ENCODE measurements at places on chromosomes 7 and 10.

GRCh38 chr10:101297901-101298486 is 56.0 kb upstream of the BTRC start:
- DNase-seq, result peak; percentile 72

DNA sequence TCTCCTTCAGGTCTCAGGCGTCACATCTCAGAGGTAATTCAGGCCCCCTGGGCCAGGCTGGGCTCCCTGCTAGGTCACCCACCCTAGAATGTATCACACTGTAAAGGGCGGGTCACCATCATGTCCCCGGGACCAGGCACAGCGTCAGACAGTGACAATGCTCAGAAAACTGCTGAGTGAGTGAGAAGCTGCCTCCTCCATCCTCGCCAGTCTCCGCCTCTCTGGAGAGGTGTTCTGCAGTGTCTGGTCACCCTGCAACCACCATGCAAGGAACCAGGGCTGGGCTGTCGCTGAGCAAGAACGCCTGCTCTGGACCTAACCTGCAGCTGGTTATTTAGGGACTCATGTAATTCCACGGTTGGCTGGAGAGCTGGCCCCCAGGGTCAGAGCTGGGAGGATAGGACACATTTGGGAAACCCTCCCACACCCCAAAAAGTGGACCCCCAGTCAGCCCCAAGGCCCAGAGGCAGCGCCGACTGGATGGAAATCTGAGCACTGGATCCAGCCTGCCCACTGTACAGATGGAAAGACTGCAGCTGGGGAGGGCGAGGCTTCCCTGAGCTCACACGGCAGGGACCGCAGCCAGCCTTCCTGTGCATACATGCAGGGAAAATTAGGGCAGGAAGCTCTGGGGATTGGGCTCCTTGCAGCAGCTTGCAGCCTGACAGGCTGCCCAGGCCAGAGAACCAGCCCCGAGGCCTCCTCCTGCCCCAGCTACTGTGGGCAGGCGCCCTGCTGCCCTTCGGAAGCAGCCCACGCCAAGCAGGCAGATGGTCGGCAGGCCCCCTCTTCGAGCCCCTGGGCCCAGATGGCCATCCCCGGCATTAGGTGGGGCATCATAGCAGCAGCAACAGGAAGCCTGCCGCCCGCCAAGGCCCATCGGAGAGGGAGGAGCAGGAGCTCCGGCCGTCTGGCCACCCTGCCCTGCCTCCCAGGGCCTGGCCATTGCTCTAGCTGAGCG is 105.4 kb upstream of the ZMIZ1 start:
- DNase-seq, result no peak

DNA sequence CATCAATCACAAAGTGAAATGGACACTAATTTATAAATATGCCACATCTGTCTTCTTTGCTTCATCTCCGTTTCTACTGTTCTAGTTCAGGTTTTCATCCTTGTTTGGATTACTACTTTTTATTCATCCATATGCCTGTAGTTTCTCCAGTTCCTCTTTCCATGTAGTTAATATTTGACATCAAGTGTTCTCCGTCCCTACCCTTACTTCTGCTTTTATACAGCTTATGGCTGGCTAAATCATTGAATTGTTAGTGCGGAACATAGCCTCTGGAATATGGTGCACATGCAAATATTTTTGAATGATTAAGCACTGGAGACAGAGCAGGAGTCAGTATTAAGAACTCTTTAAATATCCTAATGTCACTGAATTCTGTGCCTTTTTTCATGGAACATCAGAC is 230.0 kb upstream of the PPP1R3A start:
- DNase-seq, result no peak

DNA sequence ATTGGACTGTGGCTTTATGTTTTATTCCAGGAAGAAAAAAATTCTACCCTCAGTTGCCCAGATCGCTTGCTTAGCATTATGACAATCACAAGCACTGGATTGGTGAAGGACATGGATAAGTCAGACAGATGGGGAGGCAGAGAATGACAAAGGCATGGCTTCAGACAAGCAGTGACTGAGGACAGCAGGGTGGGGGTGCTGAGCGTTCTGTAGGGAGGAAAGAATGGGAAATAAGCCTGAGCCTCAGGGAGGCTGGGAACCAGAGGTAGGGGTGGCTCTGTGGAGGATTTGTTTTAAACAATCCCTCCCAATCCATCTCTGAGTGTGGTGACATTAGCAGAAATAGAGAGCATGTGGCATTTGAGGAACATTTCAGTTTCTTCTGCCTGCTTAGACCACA is 896.9 kb downstream of the CCSER2 start:
- DNase-seq, result no peak

GRCh38 chr7:90680484-90680883 is 84.4 kb downstream of the CDK14 start:
- no peak for DNase-seq

DNA sequence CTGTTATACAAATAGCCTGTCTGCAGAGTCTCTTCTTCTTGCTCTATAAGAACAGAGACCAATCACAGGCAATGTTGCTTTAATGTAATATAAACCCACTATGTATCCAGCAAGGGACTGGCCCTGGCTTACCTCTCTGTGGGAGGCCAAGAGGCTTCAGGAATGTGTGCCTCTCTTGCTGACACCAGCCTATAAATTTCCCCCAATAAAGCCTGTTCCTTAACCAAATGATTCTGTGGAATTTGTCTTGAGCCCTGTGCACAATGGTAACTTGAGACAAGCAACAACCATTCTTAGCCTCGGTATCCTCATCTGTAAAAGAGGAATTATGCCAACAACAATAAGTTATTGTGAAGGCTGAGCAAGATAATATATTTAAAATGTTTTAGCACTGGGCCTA is 563.7 kb downstream of the GRM8 start:
- no peak for DNase-seq

DNA sequence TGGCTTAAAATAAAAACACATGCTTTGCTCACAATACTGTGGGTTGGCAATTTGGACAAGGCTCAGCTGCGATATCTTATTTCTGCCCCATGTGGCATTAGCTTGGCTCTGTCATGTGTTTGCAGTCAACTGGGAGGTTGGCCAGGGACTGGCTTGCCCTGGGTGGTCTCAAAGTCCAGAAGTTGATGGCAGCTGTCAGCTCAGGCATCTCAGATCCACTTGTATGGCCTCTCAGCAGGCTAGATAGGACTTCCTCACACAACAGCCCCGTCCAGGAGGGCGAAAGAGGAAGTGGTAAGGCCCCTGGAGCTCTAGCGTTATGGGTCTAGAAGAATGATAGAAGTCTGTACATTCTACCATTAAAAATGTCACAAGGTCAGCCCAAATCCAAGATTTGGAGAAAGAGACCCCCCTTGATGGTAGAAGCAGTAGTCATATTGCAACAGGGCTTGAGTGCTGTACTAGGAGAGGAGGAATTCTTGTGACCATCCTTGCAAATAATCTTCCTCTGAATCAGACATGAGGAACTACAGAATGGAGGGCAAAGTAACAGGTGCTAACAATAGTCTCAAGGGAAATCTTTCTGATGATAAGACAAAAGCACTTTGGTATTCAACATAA is 166.2 kb downstream of the FAM107B start:
- DNase-seq, result no peak

DNA sequence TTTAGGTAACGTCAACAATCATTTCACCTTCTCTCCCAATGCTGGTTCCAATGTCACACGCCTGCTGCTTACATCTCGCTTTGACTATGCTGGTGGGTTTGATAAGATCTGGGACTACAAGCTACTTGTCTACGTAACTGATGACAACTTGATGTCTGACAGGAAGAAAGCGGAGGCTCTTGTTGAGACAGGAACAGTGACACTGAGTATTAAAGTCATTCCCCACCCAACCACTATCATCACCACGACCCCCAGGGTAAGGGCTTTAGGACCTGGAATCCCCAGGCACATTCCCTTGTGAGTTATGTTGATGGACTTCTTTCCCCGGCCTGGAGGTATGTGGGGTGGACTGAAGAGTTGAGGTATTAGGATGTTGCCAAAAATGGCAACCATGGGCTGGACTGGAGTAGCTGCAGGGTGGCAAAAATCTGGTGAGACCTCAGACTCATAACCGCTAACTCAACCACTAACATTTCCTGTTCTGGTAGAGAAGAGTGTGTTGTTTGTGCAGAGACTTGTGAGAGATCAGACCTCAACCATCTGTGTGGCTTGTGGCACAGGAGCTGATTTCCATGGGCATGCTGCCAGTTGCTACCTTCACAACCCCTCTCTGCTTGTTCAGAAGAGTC is 59.2 kb downstream of the CDHR3 start:
- DNase-seq, result peak; percentile 42

GRCh38 chr10:106957823-106958588 is 206.5 kb downstream of the SORCS1 start:
- DNase-seq, result no peak

DNA sequence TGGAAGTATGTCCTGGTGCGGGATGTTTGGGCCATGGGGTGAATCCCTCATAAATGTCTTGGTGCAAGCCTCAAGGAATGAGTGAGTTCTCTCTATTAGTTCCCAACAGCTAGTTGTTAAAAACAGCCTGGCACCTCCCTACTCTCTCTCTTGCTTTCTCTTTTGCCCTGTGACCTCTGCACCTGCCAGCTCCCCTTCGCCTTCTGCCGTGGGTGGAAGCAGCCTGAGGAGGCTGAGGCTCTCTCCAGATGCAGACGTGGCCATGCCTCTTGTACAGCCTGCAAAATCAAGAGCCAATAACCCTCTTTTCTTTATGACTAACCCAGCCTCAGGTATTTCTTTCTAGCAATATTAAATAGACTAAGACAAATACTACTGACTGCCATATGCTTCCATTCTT is 210.3 kb downstream of the POM121L12 start:
- DNase-seq, result no peak

GRCh38 chr10:44809647-44810046 is 101.5 kb upstream of the TMEM72 start:
- no peak for DNase-seq

- no peak for DNase-seq
Observed at GRCh38 chr7:142523821-142524460, 225.3 kb upstream of the PRSS1 start.

GRCh38 chr10:123926401-123927264 is 35.0 kb upstream of the CPXM2 start:
- DNase-seq, result no peak

DNA sequence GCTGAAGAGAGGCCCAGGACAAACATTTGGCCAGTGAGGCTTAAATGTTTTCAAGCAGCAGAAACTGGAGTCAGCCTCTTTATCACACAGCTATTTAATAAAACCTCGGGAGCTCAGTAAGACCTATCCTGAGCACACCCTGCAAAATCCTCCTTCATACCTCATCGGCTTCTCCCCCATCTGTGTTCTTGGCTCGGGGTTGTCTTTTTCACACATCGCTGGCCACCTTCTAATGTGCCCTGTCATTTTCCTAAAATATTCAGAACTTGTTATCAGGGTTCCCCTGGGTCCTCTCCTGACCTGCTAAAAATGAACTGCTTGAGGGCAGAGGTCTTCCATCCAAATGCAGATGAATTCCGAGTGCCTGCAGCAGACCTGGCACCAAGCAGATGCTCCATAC is 310.3 kb upstream of the AKR1E2 start:
- DNase-seq, result no peak

DNA sequence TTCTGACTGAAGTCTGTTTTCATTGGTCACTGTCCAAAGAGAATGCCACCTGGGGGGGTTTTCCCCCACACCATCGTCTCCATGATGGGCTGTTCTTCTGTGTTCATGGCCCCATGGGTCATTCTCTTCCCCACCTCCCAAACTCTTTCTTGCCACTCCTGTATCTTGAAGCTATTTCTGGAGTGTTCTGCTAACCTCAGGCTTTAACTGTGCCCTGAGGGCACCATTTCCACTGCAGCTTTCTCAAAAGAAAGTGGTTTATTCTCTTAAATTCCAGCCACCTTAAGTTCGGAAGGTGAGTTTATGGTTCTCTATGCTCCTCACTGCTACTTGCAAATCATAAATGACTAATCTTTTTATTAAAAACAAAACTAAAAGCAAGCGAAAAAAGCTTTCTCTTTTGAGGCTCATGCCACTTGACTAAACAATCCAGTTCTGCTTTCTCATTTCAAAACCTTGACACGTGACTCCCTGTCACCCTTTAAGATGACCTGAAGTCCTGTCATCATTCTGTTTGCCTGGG is 7.4 kb upstream of the APBB1IP start:
- no peak for DNase-seq

DNA sequence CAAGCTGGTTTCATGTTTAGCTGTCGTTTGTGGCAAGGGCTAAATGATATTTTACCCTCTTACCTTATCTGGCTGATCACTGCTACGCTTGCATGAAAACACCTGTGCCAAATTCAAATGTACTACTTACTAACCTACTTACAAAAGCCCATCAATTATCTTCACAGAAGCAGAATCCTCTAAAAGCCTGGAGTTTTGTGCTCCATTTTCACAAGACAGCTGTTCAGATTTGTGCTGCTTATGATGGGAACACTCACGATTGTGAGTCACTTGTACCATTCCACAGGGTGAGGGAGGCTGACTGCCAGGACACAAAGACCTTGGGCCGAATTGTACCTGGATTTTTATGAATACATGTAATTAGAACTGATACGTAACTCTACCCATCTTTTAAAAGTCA is 245.0 kb upstream of the NPY start:
- DNase-seq, result no peak

GRCh38 chr7:129466796-129467195 is 32.6 kb downstream of the STRIP2 start:
- no peak for DNase-seq

GRCh38 chr10:5958077-5958476 is 19.3 kb downstream of the IL15RA start:
- no peak for DNase-seq

DNA sequence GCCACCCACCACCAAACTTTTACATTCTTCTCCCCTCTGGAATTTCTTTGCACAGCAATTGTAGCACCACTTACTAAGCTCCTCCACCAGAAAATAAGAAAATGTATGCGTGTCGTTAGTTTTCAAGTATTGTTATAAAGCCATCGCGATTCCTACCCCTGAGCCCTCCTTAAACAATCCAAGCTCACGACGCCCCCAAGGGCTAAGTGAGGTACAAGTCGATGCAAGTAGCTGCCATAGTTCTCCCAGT is 1.3 kb downstream of the FRAT2 start:
- DNase-seq, result no peak

DNA sequence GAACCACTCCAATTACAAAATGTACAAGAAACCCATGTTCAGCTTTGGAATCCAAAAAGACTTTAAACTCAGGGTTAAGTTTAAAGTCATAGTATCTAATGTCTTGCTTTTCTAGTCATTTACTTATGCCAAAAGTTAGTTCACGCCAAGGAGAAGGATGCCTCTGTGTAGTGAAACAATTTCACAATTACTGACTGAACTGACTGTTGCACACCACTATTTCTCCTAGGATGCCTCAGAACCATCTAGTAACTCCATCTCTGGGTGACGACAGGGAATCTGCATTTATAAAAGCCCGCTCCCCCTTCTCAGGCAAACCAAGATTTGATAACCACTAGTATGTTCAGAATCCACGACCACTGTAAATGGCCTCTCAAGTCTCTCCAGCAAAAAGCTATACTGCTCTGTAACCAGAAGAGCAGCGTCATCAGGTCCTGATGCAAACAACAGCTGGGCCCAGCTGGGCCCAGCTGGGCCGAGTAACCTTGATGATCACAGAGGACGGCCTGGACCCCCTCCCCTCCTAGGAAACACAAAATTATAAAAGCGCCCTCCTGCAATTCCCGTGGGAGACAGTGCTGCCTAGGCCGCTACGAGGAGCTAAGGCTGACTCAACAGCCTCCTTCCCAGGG is 680 bp upstream of the ADO start:
- DNase-seq, result no peak

GRCh38 chr7:22762866-22763265 is 35.9 kb downstream of the IL6 start:
- no peak for DNase-seq
